ENCODE measurements at places on chromosomes 3 and 15. TPM values are rescaled to one million over a fixed set of nuclear protein-coding genes. Genes with fewer than 3 reads are reported as not detected.

SPTSSB gene
- 20.3 TPM for total RNA-seq

SCAANT1 gene
- total RNA-seq, result not detected

NANOGP8 gene
- not detected for total RNA-seq

VIPR1 gene
- total RNA-seq, result not detected

PLA1A gene
- 0.25 TPM for total RNA-seq

TJP1 gene
- total RNA-seq, result 69.4 TPM

ALAS1 gene
- 40.4 TPM for total RNA-seq

ERC2 gene
- 0.75 TPM for total RNA-seq

GPX1 gene
- total RNA-seq, result 234 TPM

CPN2 gene
- total RNA-seq, result not detected

ECE2 gene
- not detected for total RNA-seq

FRMD5 gene
- total RNA-seq, result 11.1 TPM

CIDEC gene
- total RNA-seq, result not detected

CHRD gene
- 7.4 TPM for total RNA-seq

GREM1 gene
- total RNA-seq, result 684 TPM

TPRA1 gene
- total RNA-seq, result 34.2 TPM

ACAN gene
- total RNA-seq, result 3.0 TPM

CCK gene
- total RNA-seq, result 0.62 TPM

GOLGA6L2 gene
- total RNA-seq, result not detected

GASK1A gene
- total RNA-seq, result 2.2 TPM

CMTM8 gene
- 0.12 TPM for total RNA-seq

GOLGA6A gene
- not detected for total RNA-seq

OR5K2 gene
- not detected for total RNA-seq

LTK gene
- 0.37 TPM for total RNA-seq

MOBP gene
- total RNA-seq, result under 0.01 TPM

CPNE9 gene
- not detected for total RNA-seq

THSD4 gene
- total RNA-seq, result 63.7 TPM

DPPA4 gene
- not detected for total RNA-seq

DZIP1L gene
- 40.7 TPM for total RNA-seq

SLITRK3 gene
- under 0.01 TPM for total RNA-seq

CCR4 gene
- total RNA-seq, result not detected

RBM6 gene
- 62.8 TPM for total RNA-seq
